ENCODE measurements at places on chromosomes 2 and 18. TPM values are rescaled to one million over a fixed set of nuclear protein-coding genes. Genes with fewer than 3 reads are reported as not detected.

DNA sequence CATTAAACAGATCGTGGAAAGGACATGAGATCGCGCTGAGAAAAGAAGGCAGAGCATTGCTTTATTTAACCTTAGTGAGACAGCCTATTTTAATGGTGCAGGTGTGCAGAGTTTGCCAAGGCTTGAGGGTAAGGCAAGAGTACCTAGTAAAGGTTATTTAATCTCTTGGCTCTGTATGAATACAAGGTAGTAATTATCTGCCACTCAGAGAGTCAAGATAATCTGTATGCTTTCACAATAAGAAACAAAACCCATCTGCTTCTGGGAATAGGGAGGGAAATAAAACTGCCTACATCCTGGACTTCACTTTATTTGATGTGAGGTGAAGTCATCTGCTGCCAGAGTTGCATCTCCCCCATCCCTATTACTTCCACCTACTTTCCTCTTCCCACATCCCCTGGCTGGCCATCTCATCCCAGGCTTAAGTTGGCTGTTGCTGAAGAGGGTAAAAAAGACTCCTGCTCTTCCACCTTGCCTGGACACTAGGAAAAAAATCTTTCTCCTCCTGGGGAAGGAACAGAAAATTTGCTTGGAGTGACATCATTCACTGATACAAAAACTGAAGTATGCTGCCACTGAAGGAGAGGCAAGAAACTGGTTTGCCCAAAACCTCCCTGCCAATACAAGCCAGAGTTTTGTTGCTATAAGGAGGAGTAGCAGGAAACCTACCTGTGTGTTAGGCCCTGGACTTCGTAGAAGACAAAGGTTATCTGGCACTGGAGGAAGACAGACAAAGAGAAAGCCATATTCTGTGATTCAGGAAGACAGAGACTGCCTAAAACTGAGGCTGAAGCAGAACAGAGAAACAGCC, 35.8 kb upstream of the ARHGAP25 start:
- no peak overlapping the region for H3K4me3 ChIP-seq
- DNase-seq = no peak
- H3K27me3 ChIP-seq = peaks cover 3% of the 10 kb centered on the region
- peaks cover 10% of the 10 kb centered on the region for H3K4me1 ChIP-seq
- H3K36me3 ChIP-seq = no peaks in the 10 kb centered on the region
- H3K27ac ChIP-seq = no peak overlapping the region

- H3K27ac ChIP-seq = no peak overlapping the region
- H3K4me1 ChIP-seq = no peaks in the 10 kb centered on the region
- no peaks in the 10 kb centered on the region for H3K27me3 ChIP-seq
- no peak for DNase-seq
- peaks cover 7% of the 10 kb centered on the region for H3K36me3 ChIP-seq
- no peak overlapping the region for H3K4me3 ChIP-seq
Measured at GRCh38 chr2:190481339-190481738, 53.2 kb downstream of the NEMP2 start.

GRCh38 chr18:13258921-13259320, 40.4 kb downstream of the LDLRAD4 start:
- H3K36me3 ChIP-seq = no peaks in the 10 kb centered on the region
- no peak overlapping the region for H3K4me3 ChIP-seq
- peaks cover 20% of the 10 kb centered on the region for H3K4me1 ChIP-seq
- DNase-seq = no peak

DNA sequence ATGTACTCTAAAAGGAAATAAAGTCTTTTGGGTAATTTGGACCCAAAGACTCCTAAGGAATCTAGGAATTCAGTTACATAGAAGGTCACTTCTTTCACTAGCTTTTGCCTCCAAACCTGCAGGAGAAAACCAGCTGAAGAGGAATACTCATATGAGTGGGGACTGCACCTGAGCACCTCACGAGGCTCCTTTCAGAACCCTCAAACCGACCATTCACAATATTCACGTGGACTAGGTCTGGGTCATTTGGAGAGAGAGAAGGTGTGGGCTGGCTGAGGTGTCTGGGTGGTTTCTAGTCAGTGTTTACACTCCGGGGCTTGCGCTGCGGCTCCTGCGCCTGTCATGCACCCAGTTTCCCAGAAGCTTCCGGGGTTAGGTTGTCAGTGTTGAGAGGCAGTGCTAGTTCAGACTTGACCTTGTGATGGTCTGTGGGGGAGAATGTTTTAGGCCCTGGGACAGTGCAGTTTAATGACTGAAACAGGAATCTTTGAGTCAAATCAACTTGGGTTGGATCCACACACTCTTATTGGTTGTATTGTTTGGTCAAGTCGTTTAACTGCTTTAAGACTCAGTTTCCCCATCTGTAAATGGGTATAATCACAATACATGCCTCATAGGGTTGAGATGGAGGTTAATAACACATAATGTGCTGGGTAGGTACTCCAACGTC, 78.4 kb downstream of the LIMS1 start:
- H3K4me1 ChIP-seq = peaks cover 90% of the 10 kb centered on the region
- H3K4me3 ChIP-seq = peak overlapping the region; percentile 83
- no peaks in the 10 kb centered on the region for H3K36me3 ChIP-seq
- H3K27me3 ChIP-seq = no peaks in the 10 kb centered on the region
- peak; percentile 21 for DNase-seq
- peak overlapping the region; percentile 70 for H3K27ac ChIP-seq

DNA sequence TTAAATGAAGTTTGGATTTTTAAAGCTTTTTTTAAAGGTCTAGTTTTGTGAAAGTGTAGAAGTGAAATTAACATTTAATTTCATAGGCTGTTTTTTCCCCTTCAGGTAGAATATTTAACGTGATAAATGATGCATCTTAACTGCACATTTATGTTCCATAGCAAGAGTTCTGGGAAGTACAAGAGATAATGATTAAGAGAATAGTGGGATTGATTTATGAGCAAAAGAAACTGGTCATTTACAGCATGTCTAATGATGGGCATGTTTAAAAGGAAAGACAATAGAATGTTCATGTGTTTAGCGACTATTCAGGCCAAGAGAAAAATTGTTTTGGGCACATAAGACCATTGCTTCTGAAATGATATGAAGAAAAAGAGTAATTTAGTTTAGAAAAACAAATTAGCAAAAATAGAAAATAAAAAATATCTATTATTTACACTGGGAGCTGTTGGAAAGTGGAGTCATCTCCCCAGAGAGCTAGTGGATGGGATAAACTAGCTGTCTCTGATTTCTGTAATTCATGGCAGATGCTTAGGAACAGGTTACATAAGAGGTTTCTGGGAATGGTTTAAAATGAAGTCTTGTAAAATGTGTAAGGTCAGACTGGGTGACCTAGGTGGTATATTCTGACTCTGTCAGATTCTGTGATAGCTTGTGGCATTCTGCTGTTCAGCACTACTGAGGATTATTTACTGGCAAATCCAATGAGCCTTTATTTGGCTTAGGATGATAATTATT, 60.7 kb downstream of the WDR7 start:
- H3K27ac ChIP-seq = no peak overlapping the region
- peaks cover 4% of the 10 kb centered on the region for H3K4me1 ChIP-seq
- no peaks in the 10 kb centered on the region for H3K27me3 ChIP-seq
- H3K4me3 ChIP-seq = no peak overlapping the region
- DNase-seq = no peak
- no peaks in the 10 kb centered on the region for H3K36me3 ChIP-seq

- H3K27me3 ChIP-seq = no peaks in the 10 kb centered on the region
- no peaks in the 10 kb centered on the region for H3K36me3 ChIP-seq
- peak overlapping the region; percentile 65 for H3K27ac ChIP-seq
- peak; percentile 42 for DNase-seq
- peak overlapping the region; percentile 98 for H3K4me3 ChIP-seq
Measured at GRCh38 chr2:29115797-29116781, 874 bp downstream of the CLIP4 start.

GRCh38 chr18:26056291-26056690, 34.1 kb downstream of the SS18 start:
- peaks cover 49% of the 10 kb centered on the region for H3K36me3 ChIP-seq
- no peak overlapping the region for H3K27ac ChIP-seq
- H3K4me3 ChIP-seq = no peak overlapping the region
- DNase-seq = no peak

- H3K4me3 ChIP-seq = no peak overlapping the region
- H3K36me3 ChIP-seq = peaks cover 6% of the 10 kb centered on the region
- H3K27ac ChIP-seq = no peak overlapping the region
Measured at GRCh38 chr2:219119422-219120043, 41.1 kb downstream of the NHEJ1 start.

DNA sequence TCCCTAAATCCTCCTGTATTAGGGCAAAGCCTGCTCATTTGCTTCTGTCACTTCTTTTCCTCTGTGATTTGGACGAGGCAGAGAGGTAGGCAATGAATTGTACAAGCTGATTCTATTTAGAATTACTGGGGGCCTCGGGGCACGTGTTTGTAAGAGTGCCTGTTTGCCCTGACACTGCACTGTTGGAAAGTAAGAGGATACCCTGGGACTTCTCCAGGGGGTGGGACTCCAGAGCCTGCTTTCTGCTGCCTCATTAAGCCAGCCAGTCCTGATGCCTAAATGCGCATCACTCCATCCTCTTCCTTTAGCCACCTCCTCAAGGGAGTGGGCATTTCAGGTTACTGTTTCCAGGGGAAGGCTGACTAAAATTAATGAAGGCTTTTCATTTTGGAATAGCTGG, 134.3 kb downstream of the TDRD15 start:
- no peaks in the 10 kb centered on the region for H3K36me3 ChIP-seq
- DNase-seq = no peak
- no peaks in the 10 kb centered on the region for H3K4me1 ChIP-seq

- no peak overlapping the region for H3K27ac ChIP-seq
- no peak for DNase-seq
- no peaks in the 10 kb centered on the region for H3K27me3 ChIP-seq
- no peaks in the 10 kb centered on the region for H3K36me3 ChIP-seq
- no peak overlapping the region for H3K4me3 ChIP-seq
- no peaks in the 10 kb centered on the region for H3K4me1 ChIP-seq
Measured at GRCh38 chr18:6610466-6610865, 119.0 kb upstream of the ARHGAP28 start.

GRCh38 chr2:149100739-149101699, 62.5 kb downstream of the LYPD6B start:
- H3K4me3 ChIP-seq = no peak overlapping the region
- no peaks in the 10 kb centered on the region for H3K36me3 ChIP-seq
- no peak for DNase-seq
- no peaks in the 10 kb centered on the region for H3K27me3 ChIP-seq
- H3K27ac ChIP-seq = no peak overlapping the region

DNA sequence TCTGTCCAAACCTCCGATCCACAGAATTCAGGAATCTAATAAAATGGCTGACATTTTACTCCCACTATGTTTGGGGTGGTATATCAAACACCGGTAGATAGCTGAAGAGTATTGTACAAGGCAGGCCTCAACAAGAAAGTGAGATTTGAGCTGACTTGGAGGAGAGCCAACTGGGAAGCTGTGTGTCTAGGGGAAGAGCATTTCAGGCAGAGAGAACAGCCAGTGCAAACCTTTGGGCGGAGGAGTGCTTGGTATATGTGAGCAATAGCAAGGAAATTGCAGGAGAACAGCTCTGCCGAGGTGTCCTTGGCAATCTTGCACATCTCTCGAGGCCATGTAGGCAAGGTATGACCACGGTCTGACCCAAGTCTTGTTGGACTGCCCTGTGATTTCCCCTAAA, 1.8 kb upstream of the MERTK start:
- no peaks in the 10 kb centered on the region for H3K36me3 ChIP-seq
- no peak overlapping the region for H3K4me3 ChIP-seq
- H3K27me3 ChIP-seq = peaks cover 9% of the 10 kb centered on the region
- no peak overlapping the region for H3K27ac ChIP-seq
- H3K4me1 ChIP-seq = peaks cover 24% of the 10 kb centered on the region

GRCh38 chr2:215098875-215099274, 39.6 kb downstream of the ABCA12 start:
- no peak overlapping the region for H3K27ac ChIP-seq
- H3K4me1 ChIP-seq = no peaks in the 10 kb centered on the region
- no peaks in the 10 kb centered on the region for H3K36me3 ChIP-seq
- no peaks in the 10 kb centered on the region for H3K27me3 ChIP-seq
- no peak overlapping the region for H3K4me3 ChIP-seq

ALKAL2 gene
- polyA plus RNA-seq = not detected

SPTBN1 gene
- polyA plus RNA-seq = 18.8 TPM

GALNT14 gene
- not detected for polyA plus RNA-seq

UGT1A10 gene
- not detected for polyA plus RNA-seq

TUBB8B gene
- polyA plus RNA-seq = not detected

PLEKHH2 gene
- polyA plus RNA-seq = 0.20 TPM

Measured in CD4-positive, CD25-positive, alpha-beta regulatory T cell (primary cell).